Anterior cingulate cortex (tissue), 58 donors: ENCODE measurements at places on chromosomes 7 and 10.

DNA sequence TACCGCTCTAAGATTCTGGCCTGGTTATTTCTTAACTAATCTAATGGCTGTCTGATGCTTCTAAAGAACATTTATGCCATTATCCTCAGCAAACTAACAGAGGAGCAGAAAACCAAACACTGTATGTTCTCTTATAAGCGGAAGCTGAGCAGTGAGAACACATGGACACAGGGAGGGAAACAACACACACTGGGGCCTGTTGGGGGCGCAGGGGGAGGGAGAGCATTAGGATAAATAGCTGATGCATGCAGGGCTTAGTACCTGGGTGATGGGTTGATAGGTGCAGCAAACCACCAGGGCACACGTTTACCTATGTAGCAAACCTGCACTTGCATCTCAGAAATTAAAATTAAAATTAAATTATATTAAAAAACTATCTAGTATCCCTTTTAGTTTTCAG is 853.5 kb downstream of the GATA3 start:
- DNase-seq, result no peak

- DNase-seq, result no peak
These were observed 64.4 kb downstream of the TBXAS1 start for GRCh38 chr7:139893461-139893860.

GRCh38 chr10:45151467-45152214 is 150.9 kb downstream of the ZNF22 start:
- no peak for DNase-seq

DNA sequence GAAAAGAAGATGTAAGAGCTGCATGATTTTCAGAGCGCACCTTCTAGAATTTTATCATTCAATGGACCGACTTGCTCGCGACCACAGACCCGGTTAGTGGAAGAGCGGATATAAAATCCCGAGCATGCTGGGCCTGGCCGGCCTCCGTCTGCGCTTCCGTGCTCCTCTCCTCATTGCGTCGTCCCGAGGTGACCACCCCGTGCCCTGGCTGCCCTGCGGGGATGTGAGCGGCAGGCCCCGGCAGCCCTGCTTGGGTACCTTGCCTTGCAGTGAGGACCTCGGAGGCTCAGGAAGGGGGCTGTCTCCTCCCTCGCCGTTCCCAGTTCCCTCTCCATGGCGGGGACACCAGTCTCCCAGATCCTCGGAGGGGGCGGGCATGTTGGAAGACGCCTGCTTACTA is 330.9 kb upstream of the SHH start:
- no peak for DNase-seq
